Adrenal gland (tissue), 19 donors: ENCODE measurements at places on chromosomes 2 and 18.

GRCh38 chr18:71809711-71810110, 734.4 kb downstream of the CBLN2 start:
- no peak overlapping the region for H3K4me3 ChIP-seq
- no peak overlapping the region for H3K27ac ChIP-seq
- no peaks in the 10 kb centered on the region for H3K27me3 ChIP-seq
- no peak for DNase-seq
- H3K36me3 ChIP-seq, result no peaks in the 10 kb centered on the region

DNA sequence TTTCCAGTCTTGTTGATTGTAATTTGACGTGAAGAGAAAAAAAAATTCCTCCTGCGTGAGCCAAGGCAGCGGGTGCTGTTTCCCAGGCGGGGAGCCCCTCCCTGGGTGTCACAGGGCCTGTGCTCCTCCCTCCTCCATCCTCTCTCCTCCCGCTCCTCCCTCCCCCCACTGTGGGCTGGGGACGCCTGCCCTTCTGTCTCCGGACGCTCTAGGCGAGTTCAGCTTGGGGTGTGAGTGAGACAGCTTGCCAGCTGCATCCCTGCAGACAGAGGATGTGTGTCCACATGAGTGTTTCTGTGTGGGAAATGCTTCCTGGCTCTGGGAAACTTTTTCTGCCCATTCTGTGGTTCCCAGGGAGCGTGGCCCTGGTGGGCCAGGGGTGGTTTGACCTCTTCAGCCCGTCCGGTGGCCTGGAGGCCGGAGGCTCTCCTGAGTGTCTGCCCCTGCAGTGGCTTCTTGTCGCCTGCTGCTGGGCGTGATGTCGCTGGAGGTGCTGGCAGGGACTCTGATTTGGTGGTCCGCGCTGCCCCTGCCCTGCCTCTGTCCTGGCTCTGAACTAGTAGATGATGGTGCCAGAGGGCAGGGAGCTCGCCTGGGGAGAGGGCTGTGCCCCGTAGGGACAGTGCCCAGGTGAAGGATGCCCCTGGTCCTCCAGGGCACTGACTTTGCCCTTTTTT, 96.4 kb downstream of the USP40 start:
- no peak for DNase-seq
- H3K27me3 ChIP-seq, result no peaks in the 10 kb centered on the region
- no peaks in the 10 kb centered on the region for H3K4me1 ChIP-seq
- no peaks in the 10 kb centered on the region for H3K36me3 ChIP-seq

DNA sequence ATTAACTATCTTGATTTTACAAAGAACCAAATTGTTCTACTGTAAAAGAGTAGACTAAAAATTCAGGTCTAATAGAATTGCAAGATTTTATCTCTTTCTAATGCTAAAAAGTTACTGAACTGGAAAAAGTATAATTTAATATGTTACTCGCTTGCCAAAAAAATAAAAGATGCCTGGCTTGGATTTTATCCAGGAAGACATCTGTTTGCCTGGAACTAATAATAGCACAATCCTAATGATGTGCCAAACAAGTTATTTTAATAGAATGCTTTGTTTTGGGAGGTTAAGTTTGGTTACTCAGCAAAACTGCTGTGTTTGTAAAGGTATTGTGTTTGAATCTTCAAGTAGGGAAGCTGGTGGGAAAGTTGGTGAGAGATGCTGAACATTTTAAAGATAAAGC, 19.4 kb upstream of the ZSWIM2 start:
- no peak overlapping the region for H3K4me3 ChIP-seq
- DNase-seq, result no peak
- no peaks in the 10 kb centered on the region for H3K27me3 ChIP-seq
- H3K4me1 ChIP-seq, result no peaks in the 10 kb centered on the region

DNA sequence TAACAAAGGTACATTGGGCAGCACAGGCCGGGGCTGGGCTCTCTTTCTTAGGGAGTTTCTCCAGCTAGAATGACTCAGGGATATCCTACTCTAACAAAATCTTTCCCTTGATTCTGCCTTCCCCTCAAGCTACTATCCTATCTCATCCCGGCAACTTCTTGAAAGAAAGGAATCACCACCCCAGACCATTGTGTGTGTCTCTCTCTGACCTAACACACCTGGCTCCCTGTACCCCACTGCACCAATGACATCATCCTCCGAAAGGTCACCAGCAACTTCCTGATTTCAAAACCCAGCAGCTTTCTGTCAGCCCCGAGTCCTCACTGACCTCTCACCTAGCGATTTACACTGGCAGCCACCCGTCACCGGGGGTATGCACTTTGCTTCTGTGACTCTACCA, 72.1 kb upstream of the MAP4K4 start:
- no peaks in the 10 kb centered on the region for H3K36me3 ChIP-seq
- H3K4me1 ChIP-seq, result no peaks in the 10 kb centered on the region
- DNase-seq, result no peak
- no peak overlapping the region for H3K27ac ChIP-seq

DNA sequence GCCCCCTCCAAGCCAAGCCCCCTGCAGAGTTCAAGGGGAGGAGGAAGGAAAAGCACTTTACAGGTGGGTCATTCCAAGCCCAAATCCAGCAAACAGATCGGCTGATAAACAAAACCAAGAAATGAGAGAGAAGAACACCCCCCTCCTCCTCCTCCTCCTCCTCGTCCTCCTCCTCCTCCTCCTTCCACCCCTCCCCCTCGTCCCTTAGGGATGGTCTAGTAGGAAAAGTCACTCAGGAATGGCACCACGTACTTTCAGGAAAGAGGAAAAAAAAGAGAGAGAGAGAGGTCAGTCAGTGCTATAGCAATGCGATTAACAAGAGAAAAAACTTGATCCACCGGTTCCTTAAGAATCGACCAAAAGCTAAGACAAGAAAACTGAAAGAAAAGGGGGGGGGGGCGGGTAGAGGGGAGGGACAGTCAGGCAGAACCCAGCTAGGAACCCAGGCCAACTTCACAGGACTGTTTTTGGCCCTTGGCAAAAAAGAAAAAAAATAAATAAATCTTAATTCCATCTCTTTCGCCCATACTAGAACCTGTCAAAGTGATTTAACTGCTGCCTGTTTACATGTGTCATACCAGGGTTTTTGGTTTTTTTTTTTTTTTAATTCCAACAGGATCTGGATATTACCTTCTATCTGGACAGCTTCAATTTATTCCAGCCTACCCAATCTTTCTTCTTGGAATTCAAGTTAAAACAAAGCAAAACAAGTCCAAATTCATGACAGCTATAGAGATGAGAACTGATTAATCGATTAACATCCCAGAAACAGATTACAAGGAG, 906 bp downstream of the IKZF2 start:
- H3K4me3 ChIP-seq, result peak overlapping the region; percentile 92
- DNase-seq, result peak; percentile 19
- peaks cover 6% of the 10 kb centered on the region for H3K4me1 ChIP-seq

- no peak within 1 kb of the TSS for H3K4me3 ChIP-seq
- H3K4me1 ChIP-seq, result peaks cover 5% of the 10 kb centered on the region
- DNase-seq, result no peak
- H3K36me3 ChIP-seq, result no peaks in the 10 kb centered on the region
- H3K27ac ChIP-seq, result no peak within 1 kb of the TSS
Measured at GRCh38 chr2:112784199-112785189, at the start of gene IL1A. IL1A (minus strand) TSS chr2:112784493; CDS start chr2:112783770, 723 bp downstream.

DNA sequence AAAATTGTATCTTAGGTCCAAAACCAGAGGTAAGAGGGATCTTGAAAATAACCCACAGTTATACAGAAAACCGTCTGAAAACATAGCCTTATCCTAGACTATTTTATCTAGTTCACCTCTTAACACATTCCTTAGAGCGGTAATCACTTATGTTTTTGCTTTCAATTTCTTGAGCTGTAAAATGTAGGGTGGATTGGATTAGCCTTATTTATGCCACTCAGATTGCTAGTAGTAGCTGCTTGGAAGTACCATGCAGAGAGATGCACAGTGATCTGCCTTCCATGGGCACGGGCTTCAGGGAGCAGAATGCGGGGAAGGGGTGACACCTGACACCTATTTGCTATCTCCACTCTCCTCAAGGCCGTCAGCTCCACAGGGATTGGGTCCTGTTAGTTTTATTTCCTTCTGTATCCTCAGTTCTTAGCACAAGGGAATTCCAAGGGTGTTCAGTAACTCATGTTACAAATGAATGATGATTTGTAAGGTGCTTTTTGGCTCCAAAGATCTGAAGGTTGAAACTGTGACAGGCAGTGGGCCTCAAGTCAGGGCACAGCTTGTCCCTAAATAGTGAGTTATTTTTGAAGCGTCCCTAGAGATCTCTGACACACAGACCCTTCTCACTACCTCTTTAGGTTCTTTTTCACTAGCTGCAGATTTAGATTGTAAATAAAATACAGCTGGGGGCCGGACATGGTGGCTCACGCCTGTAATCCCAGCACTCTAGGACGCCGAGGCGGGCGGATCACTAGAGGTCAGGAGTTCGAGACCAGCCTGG, 64.0 kb upstream of the PMAIP1 start:
- H3K27me3 ChIP-seq, result no peaks in the 10 kb centered on the region
- no peak overlapping the region for H3K27ac ChIP-seq
- H3K36me3 ChIP-seq, result no peaks in the 10 kb centered on the region
- no peak for DNase-seq
- H3K4me3 ChIP-seq, result no peak overlapping the region

- H3K27ac ChIP-seq, result no peak overlapping the region
- no peak for DNase-seq
- no peak overlapping the region for H3K4me3 ChIP-seq
- H3K4me1 ChIP-seq, result no peaks in the 10 kb centered on the region
- no peaks in the 10 kb centered on the region for H3K36me3 ChIP-seq
Measured at GRCh38 chr2:181235011-181235410, 222.2 kb upstream of the ITGA4 start.

- no peaks in the 10 kb centered on the region for H3K36me3 ChIP-seq
- H3K4me3 ChIP-seq, result no peak overlapping the region
Measured at GRCh38 chr2:230226051-230226551, 565 bp downstream of the SP140 start.

DNA sequence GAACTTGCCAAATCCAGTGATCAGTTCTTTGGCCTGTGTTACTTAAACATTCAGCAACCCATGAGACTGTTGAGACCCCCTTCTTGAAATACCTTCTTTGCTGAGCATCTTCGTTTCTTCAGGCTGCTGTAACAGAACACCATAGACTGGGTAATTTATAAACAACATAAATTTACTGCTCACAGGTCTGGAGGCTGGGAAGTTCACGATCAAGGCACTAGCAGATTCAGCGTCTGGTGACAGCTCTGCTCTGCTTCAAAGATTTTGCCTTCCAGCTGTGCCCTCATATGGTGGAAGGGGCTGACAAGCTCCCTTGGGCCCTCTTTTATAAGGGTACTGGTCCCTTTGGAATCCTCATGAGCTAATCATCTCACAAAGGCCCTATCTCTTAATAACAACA, 28.8 kb upstream of the TSPYL6 start:
- H3K4me3 ChIP-seq, result no peak overlapping the region
- no peak for DNase-seq
- no peaks in the 10 kb centered on the region for H3K36me3 ChIP-seq
- H3K27ac ChIP-seq, result no peak overlapping the region
- no peaks in the 10 kb centered on the region for H3K4me1 ChIP-seq

- H3K27me3 ChIP-seq, result no peaks in the 10 kb centered on the region
- no peak overlapping the region for H3K4me3 ChIP-seq
- peaks cover 11% of the 10 kb centered on the region for H3K36me3 ChIP-seq
- peak; percentile 62 for DNase-seq
Measured at GRCh38 chr2:73043929-73044832, 27.3 kb downstream of the SFXN5 start.

DNA sequence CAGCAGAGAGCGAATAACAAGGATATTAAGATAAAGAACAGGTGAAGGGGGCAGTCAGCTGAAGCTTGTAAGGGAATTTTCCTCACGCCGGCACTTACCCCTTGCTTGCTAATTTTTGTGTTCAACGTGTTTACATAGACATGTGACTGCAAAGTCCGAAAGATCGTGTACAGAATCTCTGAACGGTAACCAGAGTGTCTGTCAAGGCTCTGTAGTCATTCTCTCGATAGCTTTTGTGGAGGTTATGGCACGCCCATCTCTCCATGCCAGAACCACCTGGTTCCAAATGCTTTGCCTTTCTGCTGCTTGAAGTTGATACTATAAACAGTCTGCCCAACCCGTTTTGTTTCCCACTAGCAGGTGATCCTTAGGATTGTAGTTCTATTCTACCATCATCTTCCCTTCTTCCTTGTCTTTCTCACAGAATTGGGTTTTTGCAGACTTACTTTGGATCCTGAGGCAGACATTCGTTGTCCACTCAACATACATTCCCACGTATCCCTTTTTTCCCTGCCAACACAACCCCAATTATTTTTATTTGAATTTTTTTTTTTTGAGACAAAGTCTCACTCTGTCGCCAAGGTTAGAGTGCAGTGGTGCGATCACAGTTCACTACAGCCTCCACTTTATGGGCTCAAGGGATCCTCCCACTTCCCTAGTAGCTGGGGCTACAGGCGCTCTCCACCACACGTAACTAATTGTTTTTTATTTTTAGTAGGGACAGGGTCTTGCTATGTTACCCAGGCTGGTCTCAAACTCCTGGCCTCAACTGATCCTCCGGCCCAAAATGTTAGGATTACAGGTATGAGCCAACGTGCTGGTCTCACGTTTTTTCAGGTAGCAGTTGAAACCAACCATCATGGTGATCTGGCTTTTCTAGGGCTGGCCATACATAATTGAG, 1.3 kb upstream of the USP34 start:
- H3K27ac ChIP-seq, result peak overlapping the region; percentile 89
- H3K36me3 ChIP-seq, result peaks cover under 1% of the 10 kb centered on the region
- peak overlapping the region; percentile 85 for H3K4me3 ChIP-seq
- H3K27me3 ChIP-seq, result no peaks in the 10 kb centered on the region

DNA sequence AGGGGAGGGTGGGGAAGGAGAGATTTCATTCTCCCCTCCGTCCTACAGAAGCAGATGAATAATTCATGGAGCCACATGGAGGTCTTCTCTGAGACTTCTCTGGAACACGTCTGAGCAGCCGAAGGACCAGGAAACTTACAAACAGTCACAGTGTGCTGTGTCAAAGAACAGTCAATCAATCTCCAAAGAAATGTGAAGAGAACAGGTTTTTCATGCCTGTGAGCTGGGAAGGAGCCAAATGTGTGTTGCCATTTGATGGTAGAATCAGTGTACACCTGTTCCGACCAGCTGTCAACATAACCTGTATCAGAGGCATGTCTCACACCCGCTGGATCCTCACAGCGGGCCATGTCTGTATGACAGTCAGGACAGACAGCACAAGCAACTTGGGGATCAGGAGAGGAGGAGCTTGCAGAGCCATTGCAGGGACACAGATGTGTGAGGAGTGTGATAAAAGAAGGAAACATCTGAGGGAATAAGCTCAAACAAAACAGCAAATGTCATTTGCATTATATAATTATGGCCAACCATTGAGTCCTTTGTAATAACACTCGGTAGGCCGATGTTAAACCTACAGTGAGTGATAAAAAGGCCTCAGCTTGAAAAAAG, 298.5 kb downstream of the EN1 start:
- H3K4me1 ChIP-seq, result no peaks in the 10 kb centered on the region
- no peaks in the 10 kb centered on the region for H3K36me3 ChIP-seq
- no peak for DNase-seq
- H3K27me3 ChIP-seq, result no peaks in the 10 kb centered on the region
- no peak overlapping the region for H3K27ac ChIP-seq

- DNase-seq, result no peak
- H3K4me3 ChIP-seq, result no peak overlapping the region
- no peaks in the 10 kb centered on the region for H3K4me1 ChIP-seq
- H3K27me3 ChIP-seq, result no peaks in the 10 kb centered on the region
- no peaks in the 10 kb centered on the region for H3K36me3 ChIP-seq
Measured at GRCh38 chr2:241901500-241902351, 32.2 kb downstream of the RTP5 start.
